Cerebellar nuclear complex (tissue), 1 donor: ENCODE measurements at places on chromosomes 2 and 18.

- no peak for DNase-seq
Observed at GRCh38 chr2:84914334-84914733, 8.9 kb downstream of the TMSB10 start.

DNA sequence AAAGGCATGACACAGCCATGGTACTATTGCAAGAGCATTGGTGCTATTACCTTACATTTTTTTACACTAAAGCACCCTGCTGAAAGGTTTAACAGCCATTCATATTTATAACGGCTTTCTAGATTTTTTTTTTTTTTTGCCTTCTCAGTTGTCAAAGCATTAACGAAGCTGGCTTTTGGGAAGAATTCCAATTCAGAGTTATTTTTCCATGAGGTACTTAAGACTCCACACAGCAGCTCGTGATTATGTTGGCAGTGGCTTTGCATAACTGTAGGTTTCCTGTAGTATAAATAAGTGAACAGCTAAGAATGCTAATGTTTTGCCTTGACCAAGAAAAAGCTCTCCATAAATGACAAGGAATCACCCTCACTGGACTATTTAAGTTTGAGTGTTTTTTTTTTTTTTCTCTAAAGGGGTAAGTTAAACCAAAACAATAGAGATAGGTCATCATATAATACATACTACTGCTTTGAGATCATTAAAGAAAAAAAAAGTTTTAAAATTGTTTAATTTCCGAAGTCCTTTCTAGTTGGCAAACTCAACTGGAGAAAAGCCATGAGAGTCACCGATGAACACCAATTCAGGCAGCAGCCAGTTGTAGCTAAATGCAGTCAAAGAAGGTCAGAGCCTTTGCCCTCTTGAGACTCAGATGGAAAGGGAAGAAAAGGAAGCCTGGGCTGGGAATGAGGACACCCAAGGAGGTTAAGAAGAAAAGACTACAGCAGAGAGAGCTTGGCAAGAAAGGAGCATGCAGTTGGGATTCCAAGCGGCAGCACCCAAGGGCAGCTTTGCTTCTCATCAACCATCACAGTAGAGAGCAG is 187.4 kb upstream of the NCKAP5 start:
- no peak for DNase-seq

DNA sequence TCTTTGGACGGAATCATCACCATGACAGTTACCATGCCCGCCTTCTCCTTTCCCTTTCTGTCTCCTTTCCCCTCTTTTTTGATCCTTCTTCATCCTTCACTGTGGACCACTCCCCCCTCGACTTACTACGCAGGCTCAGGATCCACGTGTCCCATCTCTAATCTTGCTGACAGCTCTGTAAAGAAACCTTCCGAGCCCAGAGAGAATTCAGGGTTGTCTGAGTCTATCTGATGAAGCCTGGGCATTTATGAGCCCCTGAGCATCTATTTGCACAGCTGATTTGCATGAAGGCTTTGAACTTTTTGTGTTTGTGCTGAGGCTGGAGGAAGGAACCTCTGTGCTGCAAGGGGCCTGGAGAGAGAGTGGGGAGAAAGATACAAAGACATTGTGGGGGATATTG is 50.7 kb downstream of the CIB4 start:
- no peak for DNase-seq

- no peak for DNase-seq
Observed at GRCh38 chr2:135586148-135586547, 54.9 kb downstream of the R3HDM1 start.

GRCh38 chr2:19855542-19856431 is 46.0 kb downstream of the TTC32 start:
- DNase-seq, result no peak

- DNase-seq, result no peak
Observed at GRCh38 chr18:48514786-48515185, 24.0 kb upstream of the CTIF start.

- DNase-seq, result no peak
Observed at GRCh38 chr2:229372207-229372606, 101.1 kb upstream of the PID1 start.

DNA sequence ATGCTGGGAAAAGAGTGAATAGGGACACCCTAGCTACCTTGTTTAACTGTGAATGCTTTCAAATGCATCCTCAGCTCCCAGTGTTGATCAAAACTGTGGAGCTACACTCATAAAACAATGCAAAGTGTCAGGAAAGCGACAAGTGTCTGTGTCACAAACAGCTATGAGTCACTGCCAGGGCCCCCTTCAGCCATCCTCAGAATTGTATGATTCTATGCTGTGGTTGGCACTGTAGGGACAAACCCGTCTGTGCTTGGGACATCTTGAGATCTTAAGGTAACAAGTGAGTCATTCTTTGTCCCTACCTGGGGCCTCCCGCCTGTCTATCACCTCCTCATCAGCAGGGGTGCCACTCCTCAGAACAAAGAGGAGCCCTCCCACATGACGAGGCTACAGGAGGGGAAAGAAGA is 42.4 kb downstream of the KLF7 start:
- DNase-seq, result no peak
